ENCODE measurements at places on chromosomes 7 and 10.

GRCh38 chr10:1278306-1278705 is 222.1 kb downstream of the WDR37 start:
- DNase-seq: no peak

DNA sequence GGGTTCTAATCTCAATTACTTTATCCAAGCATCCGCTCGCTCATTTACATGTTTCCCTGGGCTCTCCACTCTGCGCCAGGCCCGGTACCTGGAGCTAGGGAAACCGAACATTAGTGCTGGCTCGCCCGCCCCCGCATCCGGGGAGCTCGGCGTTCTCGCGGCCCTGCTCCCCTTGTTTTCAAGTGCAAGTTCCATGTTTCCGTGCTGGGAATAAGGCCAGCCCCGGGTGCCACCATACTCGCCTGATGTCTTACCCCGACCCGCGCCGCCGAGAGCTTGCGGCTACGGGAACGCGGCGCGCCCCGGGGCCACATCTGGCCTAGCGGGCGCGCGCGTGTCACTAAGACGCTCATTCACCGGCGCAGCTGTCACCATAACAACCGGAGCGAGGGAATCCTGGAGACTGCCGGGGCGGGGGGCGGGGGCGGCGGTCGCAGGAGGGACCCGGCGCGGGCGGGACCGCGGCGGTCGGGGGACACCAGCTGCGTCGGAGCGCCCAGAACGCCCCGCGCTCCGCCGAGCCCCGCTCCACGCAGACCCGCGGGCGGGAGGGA is at the start of gene NEURL1:
NEURL1 (plus strand) TSS at position 344 of the 554 bp plus-strand sequence. CDS start 683 bp downstream, outside the sequence.
- DNase-seq: no peak

DNA sequence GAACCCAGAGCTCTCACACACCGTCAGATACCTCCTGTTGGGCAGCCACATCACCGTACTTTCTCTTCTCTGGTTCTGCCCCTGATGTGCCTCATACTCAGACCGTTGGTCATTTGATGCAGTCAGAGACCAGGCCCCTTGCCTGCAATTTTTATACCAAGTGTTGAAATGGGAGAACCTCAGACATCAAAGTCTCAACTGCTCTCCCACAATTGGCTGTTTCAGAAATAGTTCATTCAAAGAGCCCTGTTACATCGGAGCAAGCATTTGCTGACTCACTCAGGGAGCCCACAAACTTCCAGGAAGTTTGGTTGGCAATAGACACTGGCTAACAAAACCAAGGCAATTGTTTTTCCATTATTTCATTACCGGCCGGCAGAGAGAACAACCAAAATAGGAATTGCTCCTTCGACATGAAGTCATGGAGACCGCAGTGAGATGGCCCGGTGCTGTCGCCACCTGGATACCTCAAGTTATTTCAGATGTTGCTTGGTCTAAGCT is 33.5 kb upstream of the ADAM12 start:
- DNase-seq: peak; percentile 47

GRCh38 chr10:89215511-89215910 is 8.4 kb upstream of the CH25H start:
- no peak for DNase-seq

- no peak for DNase-seq
Observed at GRCh38 chr7:18224138-18224537, 196.5 kb upstream of the PRPS1L1 start.

DNA sequence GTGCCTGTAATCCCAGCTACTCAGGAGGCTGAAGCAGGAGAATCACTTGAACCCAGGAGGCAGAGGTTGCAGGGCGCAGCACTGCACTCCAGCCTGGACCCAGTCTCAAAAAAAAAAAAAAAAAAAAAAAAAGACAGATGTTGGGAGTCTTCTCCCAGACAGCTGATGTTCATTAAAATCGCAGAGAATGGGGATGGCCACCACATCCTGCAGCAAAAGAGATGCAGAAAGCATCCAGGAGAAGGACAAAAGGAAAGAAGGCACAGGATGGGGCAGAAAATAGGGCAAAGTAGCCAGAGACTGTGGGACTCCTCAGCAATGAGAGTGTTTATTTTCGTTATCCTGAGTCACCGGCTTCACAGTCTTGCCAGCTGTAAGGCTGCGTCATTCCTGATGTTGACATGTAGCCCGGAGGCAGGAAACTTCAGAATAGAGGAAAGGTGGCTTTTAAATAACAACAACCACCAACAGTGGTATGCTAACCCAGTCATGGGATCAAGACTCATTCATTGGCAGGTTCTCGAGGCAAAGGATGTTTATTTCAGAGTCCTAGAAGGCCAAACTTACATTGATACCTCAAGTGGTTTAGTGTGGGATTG is 149.5 kb upstream of the SVIL start:
- DNase-seq: peak; percentile 72
